Stimulated activated CD8-positive, alpha-beta memory T cell treated with anti-CD3 and anti-CD28 coated beads, Interleukin-4, amount 100 ng/mL, for 4 hours (primary cell): ENCODE measurements at places on chromosomes 12 and 14.
A peak's percentile ranks its signal among the peaks of the same experiment; 100 is the strongest.

DNA sequence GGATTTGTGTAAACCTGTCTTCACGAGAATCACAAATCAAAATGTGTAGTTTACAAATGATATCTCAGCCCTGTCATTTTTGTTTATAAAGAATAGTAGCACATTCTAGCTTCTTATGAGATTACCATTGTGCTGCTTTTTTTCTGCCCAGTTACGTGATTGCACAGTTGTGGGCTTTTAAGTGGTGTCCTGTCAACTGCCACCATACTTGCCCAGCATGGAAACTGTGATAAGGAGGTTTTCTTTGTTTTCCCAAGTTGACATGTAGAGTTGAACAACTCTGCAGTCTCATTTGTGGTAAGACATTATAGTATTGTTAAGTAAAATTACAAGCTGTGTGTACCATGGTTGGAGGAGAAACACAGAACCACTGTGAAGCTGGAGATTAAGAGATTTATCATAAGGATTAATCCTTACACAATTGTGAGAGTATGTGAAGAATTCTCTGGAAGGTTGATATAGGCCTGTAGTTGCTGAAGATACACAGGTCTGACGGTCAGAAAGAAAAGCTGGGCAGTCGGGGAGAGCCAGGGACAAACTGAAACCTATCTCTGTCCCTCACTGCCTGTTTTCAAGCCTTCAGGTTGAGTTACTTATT lies 12.2 kb downstream of the CHURC1 start:
- no peak for DNase-seq

- DNase-seq: no peak
Measured at GRCh38 chr12:89542236-89542635, 16.4 kb upstream of the POC1B start.

- DNase-seq: no peak
Measured at GRCh38 chr14:53295985-53296582, 143.0 kb upstream of the DDHD1 start.

GRCh38 chr14:47392326-47392725 lies 283.1 kb downstream of the MDGA2 start:
- no peak for DNase-seq

DNA sequence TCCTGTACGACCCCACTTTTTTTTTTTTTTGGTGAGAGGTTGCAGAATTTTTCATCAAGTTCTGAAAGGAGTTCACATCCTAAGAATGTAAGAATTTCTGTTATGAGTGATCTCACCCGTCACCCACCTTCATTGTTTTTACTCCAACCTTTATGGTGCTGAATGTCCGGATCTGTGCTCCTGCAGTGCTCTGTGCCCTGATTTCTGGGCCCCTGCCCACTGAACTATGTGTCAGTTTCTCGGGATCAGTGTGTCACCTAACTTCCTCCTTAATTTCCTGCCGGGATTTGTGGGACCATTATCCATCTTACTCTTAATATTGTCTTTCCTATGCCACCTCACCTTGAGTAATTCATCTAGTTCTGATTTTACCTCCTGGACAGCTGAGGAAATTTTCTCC lies 11.6 kb downstream of the RASSF8 start:
- DNase-seq: no peak

GRCh38 chr14:50862036-50862570 lies 9.8 kb upstream of the ABHD12B start:
- DNase-seq: no peak

DNA sequence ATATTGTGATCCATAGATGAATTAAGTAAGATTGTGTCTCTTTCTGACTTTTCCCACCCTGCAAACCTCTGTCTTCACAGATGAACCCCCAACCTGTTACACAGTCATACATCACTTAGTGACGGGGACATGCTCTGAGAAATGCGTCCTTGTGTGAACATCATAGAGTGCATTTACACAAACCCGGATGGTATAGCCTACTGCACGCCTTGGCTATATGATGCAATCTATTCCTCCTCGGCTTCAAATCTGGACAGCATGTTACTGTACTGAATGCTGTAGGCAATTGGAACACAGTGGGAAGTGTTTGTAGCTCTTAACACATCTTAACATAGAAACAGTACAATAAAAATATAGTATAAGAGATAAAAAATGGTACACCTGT lies 7.4 kb upstream of the TESPA1 start:
- no peak for DNase-seq

DNA sequence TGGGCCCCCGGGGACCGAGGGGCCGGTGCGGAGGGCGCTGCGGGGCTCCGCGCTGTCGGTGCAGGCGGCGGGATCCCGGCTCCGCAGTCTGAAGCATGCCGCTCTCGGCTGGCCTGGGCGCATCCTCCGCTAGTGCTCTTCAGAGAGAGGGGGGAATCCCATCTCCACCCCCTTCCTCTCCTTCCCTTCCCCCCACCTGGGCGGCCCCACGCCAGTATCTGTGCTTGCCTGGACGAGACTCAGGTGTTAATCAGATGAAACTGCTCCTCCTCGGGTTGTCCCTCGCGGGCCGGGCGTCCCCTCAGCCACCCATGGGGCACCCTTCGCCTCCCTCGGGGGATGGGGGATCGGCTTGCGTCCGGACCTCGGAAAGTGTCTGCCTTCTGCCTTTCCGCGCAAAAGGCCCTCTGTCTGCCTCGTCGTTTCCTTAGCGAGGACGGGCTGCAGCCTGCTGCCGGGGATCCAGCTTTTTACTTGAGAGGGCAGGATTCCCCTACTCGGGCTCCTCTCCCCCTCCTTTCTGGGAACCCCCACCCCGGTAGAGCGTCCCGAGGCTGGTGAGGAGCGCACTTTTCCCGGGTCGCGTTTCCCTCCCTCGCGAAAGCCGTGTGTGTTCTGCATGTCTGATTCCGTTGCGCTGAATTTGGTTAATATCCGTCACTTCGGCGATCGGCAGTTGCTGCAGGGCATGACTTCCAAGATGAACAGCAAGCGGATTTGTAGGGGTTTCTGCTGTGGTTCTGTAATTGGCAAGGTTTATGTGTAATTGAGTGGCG lies 1.1 kb downstream of the GPHN start:
- no peak for DNase-seq

GRCh38 chr12:7129872-7130691 lies at the start of gene CLSTN3:
Gene CLSTN3 (plus strand): TSS chr12:7130371. CDS start chr12:7130649, 278 bp downstream.
- DNase-seq: peak; percentile 74

DNA sequence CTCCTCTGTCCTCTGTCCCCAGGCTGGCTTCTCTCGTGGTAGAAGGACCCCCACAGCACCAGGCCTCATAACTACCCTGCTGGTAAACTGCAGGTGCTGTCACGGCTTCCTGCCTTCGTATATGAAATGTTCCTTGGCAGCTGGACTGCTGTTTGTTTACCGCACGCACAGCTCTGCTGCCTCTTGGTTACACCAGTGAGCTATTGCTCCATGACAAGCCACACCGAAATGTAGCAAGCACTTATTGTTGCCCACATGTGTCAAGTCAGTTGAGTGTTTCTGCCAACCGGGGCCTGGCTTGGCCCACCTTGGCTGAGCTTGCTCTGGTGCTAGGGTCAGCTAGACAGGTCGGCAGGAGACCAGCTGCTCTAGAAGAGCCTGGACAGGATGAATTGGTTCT lies 21.7 kb upstream of the TCL1B start:
- DNase-seq: no peak

DNA sequence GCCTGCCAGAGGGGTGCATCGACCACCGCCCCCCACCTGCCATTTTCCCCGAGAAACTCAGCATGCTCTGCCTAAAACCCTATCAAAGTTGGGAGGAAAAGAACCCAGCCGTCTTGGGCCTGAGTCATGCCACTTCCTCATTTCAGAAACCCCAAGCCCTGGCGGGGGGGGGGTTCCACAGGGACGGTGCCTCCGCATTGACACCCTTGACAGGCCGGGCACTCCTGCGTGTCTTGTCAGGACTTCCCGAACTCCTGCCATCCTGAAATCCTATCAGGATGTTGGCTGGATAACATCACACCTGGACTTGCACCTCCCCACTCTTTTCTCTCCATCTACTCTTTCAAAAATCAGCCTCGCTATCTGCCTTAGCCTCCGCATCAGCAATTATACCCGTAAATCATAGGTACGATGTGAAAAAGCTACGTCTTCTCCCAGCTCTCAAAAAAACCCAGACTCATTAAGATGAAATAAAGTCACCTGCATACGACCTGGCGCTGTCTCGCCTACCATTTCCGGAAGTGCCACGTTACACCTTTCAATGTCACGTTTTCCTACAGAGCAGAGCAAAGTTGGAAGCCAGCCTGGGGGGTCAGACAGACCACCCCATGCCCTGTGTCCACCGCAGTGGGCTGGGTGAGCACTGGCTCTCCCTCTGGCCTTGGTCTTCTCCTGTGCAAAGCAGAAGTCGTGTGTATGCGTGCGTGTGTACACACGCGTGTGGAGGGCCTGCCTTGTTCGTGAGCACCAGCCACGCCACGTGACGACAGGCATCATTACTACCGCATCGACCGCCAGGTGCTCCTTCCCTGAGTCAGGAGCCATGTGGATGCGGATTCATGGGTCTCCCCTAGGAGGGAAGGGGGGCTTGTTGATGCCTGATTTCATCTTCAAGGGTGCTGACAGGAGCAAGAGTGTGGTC lies 96.7 kb downstream of the RFLNA start:
- peak; percentile 47 for DNase-seq
